Neural crest cell (in vitro differentiated cells): ENCODE measurements at places on chromosomes 5 and 9.

- no peak for DNase-seq
Measured at GRCh38 chr5:109406719-109407118, 3.1 kb downstream of the PJA2 start.

- no peak for DNase-seq
Measured at GRCh38 chr9:114230068-114230467, 74.7 kb downstream of the COL27A1 start.

DNA sequence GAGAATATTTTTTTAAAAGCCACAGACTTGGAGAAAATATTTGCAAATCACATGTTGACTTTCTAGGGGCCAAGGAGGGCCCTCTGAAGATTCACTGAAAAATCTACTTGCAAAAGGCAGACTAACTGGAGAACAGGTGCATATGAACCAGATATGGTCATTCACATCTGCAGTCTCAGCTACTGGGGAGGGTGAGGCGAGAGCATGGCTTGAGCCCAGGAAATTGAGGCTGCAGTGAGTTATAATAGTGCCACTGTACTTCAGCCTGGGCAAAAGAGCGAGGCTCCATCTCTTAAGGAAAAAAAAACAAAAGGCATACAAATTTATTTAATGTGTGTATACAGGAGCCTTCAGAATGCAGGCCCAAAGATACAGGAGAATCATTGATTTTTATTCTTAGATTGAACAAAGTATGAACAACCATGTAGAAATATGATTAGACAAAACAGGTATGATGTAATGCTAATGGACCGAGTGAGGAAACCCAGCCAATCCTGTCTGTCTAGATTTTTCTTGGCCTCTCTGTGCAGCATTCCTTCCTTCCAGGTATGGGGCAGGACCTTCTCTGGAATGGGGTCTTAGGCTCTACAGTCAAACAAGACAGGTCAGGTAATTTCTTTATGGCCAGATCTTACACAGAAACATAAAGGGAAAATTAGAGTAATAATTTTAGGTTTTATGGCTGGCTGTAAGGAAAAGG, 15.3 kb upstream of the SLC27A6 start:
- DNase-seq, result no peak

GRCh38 chr9:37300620-37301019, 121.9 kb upstream of the GRHPR start:
- DNase-seq, result no peak

DNA sequence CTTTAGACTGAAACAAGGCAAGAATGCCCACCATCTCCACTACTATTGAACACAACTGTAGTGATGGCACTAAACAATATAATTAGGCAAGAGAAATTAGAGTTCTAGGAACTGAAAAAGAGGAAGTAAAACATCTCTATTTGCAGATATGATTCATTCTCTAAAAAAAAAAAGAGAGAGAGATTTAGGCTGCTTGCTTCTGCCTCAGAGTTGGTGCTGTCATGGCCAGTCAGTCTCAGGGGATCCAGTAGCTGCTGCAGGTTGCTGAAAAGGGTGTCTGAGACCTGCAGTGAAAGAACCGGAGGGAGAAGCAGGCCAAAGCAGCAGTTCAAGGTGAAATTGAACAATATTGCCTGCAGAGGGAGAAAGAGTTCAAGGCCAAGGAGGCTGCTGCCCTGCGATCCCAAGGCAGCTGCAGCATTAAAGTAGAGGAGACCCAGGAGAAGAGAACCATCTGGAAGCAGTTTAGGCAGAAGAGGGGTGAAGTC, 72.5 kb downstream of the AP3B1 start:
- no peak for DNase-seq

- no peak for DNase-seq
Measured at GRCh38 chr9:126849591-126850225, 10.7 kb upstream of the ZBTB34 start.

DNA sequence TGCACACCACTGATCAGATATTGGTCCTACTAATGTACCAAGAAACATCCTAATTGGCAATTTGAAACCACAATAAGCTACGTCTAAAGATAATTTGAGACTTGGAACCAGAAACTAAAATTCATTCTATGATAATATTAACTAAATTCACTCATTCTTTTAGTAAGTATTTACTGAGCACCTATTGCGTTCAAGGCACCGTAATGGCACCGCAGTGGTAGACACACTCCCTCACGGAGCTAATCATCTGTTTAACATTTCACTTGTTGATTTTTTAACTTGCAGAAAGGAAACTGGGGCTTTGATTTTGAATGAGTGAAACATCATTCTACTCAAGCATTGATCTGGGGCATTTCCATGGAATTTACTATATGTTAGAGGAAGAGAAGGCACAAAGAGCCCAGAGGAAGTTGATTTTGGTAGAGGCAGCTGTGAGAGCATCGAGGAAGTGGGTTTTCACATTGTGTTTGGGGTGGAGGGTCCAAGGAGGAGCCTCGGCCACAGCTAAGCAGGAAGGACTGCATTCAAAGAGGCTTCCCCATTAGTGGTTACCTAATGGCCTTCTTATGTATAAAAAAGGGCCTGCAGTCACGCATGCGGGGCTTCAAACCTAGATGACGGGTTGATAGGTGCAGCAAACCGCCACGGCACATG, 7.1 kb downstream of the RAPGEF1 start:
- no peak for DNase-seq

DNA sequence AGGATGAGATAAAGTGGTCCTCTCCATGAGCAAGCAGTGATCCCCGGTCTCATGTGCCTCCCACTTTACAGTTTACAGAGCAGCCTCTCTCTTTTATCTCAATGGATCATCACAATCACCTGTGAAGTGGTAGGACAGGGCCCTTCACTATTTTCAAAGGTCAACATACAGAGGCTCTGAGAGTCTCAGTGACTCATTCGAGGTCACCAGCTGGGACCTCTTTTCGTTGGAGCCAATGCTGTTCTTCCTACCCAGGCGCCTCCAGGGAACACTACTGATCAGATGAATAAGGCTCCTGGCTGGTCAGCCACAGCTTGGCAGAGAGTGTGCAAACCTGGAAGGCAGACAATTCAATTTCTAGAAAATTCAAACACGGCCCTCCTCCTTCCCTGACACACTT, 16.6 kb downstream of the GGTA1 start:
- DNase-seq, result no peak

- no peak for DNase-seq
Measured at GRCh38 chr9:36268007-36268427, 9.8 kb upstream of the GNE start.

GRCh38 chr5:6483880-6484382, 35.3 kb downstream of the UBE2QL1 start:
- no peak for DNase-seq

DNA sequence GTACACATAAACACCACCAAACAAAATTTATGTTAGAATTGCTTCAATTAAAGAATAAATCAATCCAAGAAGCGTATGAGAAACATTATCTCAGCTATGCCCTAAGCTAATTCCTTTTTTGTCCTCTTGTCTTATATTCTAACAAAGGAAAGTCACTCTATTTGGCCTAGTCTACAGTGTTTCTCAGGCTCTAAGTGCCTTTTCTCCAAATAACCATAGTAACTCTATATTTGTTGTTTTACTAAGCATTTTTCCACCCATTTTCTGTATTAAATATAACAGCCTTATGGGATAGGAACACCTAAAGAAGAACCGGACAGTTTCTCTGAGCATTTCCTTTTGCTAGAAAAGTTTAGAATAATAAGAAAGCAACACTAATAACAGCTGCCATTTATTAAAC, 120.1 kb upstream of the MTAP start:
- DNase-seq, result no peak
